Stimulated activated CD4-positive, alpha-beta T cell treated with anti-CD3 and anti-CD28 coated beads, Interleukin-15, amount 100 ng/mL, for 1 hour (primary cell): ENCODE measurements at places on chromosomes 3 and 15.

DNA sequence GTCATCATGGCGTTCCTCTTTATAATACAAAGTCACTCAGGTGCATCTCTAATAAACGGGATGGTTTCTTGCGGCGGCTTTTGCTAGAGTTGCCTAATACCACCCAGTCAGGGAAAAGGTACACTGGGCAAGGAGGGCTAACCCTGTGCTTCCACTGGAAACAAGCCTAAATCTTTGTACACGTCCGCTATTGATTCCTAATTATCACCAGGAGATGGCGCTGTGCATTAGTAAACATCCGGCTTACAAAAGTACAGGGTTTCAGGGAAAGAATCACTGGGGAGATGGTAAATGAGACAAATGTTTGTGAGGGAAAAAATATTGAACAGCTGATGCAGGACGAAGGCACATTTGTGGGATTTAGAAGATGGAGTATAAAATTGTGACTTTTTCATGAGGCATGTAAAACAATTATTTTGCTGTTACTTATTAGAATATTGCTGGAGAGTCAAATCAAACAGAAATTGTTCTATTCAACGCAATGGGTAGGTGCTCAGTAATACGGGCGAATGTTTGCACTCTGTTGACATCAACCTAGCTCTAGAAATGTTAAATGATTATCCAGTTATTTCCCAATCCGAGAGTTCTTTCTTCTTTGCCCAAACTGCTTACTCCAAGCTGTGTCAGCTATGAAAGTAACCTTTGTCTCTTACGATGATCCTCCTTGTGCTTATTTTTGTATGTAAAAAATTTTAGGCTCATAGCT, 50.6 kb downstream of the GMNC start:
- no peak for DNase-seq

DNA sequence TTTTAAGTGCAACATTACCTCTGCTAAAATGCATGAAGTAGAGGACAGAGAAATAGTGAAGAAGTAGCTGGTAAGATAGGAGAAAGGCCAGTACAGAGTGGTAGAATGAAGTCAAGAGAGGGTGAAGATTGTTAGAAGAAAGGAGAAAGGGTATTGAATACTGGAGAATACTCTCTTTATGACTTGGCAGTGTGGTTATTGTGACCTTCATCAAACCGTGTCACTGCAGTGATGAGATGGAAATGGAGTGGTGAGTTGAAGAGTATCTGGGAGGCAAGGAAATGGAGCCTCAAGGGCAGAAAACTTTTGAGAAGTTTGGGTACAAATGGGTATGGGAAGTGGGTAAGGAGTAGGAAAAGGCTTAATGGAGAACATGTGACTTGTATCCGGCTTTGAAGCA, 24.7 kb downstream of the MINDY2 start:
- DNase-seq, result no peak

DNA sequence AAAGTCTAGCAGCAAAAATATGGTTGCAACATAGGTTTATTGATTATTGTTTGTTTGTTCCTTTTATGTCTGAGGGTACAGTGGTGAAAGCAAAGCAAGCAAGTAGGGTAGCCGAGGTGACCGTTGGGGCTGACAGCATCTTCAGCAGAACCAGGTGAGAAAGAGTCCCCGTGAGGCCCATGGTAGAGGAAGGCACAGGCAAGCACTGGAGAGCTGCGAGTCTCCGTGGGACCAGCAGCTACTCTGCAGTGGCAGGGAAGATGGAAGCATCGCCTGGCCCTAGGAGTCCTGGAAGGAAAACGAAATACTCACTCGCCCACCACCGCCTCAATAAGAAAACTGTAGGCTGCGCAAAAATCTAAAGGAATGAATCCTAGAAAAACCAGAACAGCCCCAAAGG, 25.3 kb upstream of the GABRA5 start:
- no peak for DNase-seq

GRCh38 chr3:5388091-5388490, 200.6 kb downstream of the EDEM1 start:
- DNase-seq, result no peak

DNA sequence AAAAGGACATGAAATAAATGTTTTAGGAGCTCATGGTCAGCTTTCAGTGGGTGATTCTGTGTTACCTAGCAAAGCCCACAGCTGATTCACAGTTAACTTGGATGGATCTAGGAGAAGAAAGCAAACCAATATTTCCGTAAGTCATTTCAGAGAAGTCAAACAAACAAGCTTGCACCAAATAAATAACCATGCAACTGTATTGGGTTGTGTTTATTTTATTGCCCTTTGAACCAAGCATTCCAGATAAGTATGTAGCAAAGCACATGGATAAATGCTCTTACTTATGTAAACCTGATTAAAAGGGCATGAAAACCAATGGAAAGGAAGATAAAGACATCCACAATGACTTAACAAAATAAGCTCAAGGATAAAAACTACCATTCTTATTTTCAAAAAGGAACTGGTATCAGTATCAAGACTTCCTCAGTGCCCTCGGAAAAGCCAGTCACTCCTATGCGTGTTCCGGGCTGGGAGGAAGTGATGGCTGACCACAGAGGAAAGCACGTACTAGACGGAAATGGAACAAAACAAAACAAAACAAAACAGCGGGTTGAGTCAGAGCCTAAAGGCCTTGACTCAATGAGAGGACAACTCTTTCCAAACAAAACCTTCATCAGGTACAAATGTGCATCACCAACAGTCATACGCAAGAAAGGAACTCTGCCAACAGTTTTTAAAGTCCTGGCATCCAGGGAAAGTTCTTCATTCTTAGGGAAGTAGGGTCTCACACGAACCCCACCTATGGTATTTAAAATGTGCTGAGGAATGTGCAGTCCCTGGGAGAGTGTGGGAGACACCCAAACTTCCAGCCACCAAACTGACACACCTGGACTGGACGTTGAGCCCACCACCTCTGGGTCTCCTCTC, 103.3 kb downstream of the SNRK start:
- DNase-seq, result peak; percentile 20

DNA sequence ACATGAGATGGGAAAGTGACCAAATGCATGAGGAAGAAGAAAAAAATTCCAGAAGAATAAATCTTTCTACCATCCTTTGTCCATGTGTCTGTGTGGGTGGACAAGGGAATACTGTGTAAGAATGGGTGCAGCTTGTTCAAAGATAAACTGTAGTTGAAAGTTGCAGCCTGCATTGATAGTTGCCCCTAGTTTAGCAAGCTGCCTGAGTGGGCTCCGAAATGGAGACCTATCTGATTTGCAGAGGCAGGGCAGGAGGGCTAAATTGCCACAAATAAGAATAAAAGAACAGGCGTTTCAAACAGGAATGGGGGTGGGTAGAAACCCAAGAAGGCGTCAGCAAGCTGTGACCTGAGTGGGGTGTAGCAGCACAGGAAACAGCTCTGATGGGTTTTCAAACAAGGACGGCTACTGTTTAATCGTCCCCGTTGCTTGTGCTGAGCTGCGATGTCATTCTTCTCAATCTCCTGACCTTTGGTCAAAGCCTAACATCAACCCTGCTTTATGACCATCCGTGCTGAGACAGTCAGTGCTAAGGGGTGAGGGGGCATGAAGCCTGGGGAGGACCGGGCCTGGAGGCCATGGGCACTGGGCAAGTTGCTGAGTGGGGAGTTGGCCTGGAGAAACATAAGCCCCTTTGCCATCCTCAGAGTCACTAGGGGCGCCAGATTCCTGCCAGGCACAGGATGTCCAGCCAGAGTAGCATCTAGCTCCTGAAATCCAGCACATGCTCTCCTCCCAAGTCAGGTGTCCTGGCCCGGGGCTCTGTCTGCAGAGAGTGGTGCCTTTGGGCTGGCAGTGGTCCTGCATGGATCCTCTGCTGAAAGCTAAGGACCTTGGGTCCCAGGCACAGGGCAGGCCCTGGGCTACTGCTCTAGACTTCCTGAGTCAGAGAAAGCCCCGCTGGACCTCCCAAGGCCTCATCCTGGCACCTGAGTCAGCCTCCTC, 19.2 kb upstream of the C15orf39 start:
- no peak for DNase-seq

- no peak for DNase-seq
Observed at GRCh38 chr3:106193876-106194275, 325.1 kb upstream of the CBLB start.

GRCh38 chr3:182969277-182969676, 11.1 kb downstream of the DCUN1D1 start:
- DNase-seq, result no peak

DNA sequence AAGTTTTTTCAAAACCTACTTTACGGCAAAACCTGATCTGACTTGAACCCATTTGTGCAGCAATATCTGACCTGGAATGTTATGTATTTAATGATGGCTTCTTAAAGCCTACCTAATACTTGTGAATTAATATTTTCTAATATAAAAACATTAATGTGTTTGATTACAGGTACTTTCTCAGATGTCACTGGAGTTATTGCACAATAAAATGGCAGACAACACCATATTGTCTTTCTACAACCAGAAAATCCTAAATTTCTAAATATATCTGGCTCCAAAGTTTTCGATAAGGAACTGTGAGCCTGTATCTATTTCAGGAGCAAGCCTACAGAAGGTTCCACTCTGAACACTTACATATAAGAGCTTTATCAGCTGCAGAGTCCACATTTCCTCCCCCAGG, 184.5 kb downstream of the ATP8B4 start:
- no peak for DNase-seq

- DNase-seq, result no peak
Observed at GRCh38 chr3:49925485-49925884, 4.1 kb downstream of the MON1A start.

- no peak for DNase-seq
Observed at GRCh38 chr3:172104471-172105072, 65.2 kb downstream of the FNDC3B start.

GRCh38 chr15:64895285-64896065, 16.2 kb upstream of the ANKDD1A start:
- DNase-seq, result no peak

- no peak for DNase-seq
Observed at GRCh38 chr3:97102641-97103040, 288.2 kb downstream of the EPHA6 start.

GRCh38 chr15:58748852-58749531, 515 bp downstream of the ADAM10 start:
- DNase-seq, result peak; percentile 24

- no peak for DNase-seq
Observed at GRCh38 chr3:101903451-101903871, 54.1 kb downstream of the NFKBIZ start.
